ENCODE measurements at places on chromosomes 16 and 17.

- no peak for DNase-seq
Measured at GRCh38 chr16:84595052-84595481, 22.8 kb downstream of the COTL1 start.

DNA sequence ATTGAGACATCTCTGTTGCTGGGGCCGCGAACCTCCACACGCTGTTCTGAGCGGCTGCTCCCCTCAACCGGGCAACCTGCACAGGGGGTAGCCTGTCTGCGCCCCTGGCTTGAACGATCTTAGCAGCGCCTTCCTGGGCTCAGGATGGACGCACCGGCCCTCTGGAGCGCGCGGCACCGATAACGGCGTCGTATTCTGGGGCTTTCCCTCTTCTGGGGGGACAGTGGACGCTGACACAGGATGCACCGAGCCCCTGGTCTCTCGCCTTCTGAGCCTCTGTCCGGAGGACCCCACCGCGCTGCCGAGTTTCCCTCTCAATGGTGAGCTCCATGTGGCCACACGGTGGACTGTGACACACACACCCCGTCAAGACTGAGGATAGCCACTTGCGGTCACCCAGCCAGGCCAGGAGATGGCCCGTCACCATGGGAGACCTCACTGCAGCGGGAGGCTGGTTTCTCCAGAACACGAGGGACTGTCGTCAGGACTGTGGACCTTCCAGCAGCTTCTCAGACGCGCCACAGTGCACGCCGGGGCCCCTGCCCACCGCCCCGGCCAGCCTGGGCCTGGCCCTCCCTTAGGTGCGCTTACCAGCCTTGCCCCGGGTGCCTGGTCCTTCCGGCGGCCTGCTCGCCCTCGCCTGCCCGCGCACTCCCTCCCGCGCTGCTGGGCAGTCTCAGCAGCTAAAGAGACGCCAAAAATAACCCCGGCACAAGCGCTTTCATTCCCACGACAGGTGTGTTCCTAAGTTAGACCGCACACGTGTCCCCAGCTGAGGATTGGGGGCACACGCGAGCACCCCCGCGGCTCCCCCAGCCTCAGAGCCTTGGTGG lies 30.0 kb upstream of the PABPN1L start:
- DNase-seq: no peak

GRCh38 chr17:8555062-8555461 lies 75.5 kb downstream of the MYH10 start:
- DNase-seq: no peak

GRCh38 chr16:30066761-30067583 lies 1.4 kb downstream of the ALDOA start:
- no peak for DNase-seq

DNA sequence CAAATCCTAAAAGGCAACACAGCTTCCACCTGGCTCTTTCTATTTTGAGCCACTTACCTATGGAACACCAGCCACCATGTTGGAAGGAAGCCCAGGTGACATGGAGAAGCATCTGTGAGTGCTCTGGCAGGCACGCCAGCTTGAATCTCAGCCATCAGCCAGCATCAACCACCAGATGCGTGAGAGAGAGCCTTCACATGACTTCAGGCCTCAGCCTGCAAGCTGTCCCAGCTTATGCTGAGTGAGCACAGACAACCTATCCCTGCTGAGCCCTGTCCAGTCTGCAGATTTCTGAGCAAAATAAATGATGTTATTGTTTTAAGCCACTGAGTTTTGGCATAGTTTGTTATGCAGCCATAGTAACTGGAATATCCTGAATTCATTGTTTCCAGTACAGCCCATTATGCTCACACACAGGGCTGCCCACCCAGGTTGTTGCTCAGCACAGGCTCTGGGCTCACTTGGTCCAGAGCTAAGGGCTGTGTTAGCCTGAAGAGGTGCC lies 35.1 kb downstream of the TMEM238L start:
- DNase-seq: no peak

DNA sequence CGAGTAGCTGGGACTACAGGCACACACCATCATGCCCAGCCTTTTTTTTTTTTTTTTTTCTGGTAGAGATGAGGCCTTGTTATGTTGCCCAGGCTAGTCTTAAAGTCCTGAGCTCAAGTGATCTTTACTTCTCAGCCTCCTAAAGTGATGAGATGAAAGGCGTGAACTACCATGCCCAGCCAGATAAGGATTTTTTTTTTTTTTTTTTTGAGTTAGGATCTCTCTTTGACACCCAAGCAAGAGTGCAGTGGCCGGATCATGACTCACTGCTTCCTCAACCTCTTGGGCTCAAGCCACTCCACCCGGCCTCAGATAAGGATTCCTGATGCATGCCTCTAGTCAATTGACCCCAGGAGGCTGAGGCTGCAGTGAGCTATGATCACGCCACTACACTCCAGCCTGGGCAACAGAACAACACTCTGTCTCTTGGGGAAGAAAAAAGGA lies 11.2 kb upstream of the PLEKHG4 start:
- no peak for DNase-seq

DNA sequence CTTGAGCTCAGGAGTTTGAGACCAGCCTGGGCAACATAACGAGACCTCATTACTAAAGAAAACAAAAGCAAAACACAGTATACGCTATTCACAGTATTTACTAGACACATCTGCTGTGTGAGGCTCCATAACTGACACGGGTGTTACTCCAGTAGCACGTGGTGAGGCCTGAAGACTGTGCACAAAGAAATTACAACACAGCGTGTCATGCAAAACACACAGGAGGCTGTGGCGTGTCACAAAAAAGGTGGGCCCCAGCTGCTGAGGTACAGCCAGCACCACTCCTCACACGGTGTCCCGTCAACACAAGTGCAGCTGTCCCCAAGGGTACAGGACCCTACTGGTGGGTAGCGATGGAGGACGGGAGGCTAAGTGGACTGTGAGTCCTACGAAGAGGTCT lies 2.7 kb downstream of the CYBC1 start:
- DNase-seq: no peak

GRCh38 chr16:19486750-19487325 lies 35.1 kb downstream of the GDE1 start:
- DNase-seq: no peak

DNA sequence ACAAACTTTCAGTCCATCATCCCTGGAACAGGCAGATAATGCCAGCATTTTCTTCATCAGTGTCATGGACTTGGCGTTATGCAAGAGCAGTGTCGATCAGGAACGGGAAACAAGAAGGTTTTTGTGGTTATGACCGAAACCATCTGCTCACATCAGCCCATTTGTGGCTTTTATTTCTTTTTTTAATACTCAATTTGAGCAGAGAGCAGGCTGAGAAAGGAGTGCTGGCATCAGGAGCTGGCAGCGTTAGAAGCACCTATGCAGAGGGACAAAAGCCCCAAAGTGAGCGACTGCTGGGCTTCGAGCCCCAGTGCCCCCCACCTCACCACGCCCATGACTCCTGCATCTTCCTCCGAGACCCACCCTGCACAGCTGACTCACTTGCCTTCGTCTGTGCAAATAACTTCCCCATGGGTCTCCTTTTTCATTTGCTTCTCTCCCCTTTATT lies 16.2 kb upstream of the CD300E start:
- no peak for DNase-seq

DNA sequence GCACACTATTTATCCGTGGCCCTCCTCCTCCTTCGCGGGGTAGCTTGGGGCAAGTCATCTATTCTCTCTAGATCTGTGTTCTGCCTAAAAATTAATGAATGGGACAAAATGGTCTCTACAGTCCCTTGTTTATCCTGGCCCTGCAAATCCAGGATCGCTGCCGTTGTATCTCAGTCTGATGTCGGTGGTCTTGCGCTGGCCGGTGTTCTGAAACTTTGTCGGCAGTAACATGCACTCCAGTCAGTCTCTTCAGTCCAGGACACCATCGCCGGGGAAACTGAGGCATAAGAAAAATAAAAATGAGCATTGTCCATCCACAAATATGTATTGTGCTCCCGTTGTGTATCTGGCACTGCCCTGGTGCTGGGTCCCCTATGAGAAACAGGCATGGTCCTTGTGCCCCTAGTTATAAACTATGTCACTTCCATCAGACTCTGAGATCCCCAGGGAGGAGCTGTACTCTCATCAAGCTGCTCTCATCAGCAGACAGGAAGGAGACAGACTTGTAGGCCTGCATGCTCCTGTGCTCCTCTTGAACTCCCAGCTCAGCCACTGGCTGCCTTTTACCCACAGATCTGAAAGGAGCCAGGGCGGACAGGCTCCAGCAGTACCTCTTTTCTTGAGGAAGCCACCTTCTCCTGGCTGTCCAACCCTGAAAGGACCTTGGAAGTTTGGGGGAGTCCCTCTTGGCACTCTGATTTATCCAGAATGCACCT lies 13.7 kb upstream of the CA4 start:
- no peak for DNase-seq

- DNase-seq: no peak
Measured at GRCh38 chr17:43874293-43874692, 27.3 kb downstream of the CD300LG start.

- DNase-seq: no peak
Measured at GRCh38 chr17:74201250-74201649, 2.2 kb upstream of the RPL38 start.

DNA sequence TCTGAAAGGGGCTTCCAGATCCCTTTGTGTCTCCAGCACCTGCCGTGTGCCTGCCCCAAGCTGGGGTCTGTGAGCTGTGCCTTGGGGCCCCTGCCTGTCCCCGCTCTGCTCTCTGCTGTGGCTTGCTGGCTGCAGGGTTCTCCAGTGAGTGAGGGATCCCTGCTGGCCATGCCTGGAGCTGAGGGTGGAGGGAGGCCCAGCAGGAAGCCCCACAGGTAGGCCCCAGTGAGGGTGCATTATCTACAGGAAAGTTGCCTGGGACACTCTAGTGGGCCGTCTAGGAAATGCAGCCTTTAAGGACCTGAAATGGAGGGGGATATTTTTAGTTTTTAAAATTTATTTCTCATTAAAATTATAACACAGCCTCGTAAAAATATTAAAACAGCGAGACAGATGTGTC lies 50.9 kb downstream of the JPH3 start:
- no peak for DNase-seq

DNA sequence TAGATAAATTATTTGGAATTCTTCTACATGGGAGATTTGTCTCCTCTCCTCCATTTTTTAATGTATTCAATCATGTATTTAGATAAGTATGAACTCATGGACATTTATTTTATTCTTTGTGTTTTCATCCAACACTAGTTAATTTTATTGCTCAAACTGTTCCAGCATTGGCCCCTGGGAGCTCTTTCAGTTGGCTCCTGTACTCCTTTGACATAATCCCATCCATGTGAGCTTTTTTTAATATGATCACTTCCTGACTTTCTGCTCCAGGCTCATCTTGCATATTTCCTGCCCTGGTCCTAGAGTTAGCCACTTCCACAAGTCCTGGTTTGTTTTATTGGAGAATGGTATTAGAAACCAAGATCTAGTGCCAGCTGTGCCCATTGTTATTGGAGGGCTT lies 419.0 kb upstream of the CDH11 start:
- no peak for DNase-seq

DNA sequence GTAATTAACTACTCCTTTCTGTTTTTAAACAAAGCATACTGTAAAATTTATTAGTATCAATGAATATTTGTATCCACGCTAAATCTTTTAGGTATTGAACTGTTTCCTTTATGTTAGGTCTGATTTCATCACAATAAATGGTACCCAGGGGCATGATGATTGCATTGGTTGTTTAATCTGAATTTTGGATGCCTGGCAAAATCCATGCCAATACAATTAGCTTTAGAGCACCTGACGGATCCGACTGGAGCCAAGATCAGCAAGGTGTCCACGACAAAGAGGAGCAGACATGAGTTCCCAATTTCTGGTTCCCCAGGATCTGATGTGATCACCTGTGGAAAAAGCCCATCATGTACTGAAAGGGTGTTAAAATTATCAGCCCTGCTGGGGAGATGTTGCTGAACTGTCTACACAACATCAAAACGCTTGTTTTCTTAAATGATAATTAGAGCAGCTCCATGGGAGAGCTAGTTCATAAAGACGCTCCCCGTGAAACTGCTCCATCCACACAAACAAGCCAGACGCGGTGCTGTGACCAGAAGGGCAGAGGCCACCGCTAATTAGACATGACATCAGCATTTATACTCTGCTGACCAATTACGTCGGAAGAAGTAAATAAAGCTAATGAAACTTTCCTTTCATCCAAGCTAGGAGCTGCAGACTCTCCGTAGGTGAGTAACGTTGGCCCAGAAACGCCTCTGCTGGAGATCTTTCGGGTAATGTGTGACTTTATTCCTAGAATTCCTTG lies 151.7 kb downstream of the CPPED1 start:
- DNase-seq: no peak

- no peak for DNase-seq
Measured at GRCh38 chr17:73612031-73612472, 32.2 kb downstream of the SDK2 start.

- DNase-seq: no peak
Measured at GRCh38 chr17:28956112-28956511, 4.8 kb upstream of the PHF12 start.

- no peak for DNase-seq
Measured at GRCh38 chr16:23948949-23949411, 113.2 kb downstream of the PRKCB start.

- no peak for DNase-seq
Measured at GRCh38 chr16:85605051-85605911, 7.8 kb upstream of the GSE1 start.

GRCh38 chr16:72068930-72069329 lies 5.9 kb downstream of the HPR start:
- DNase-seq: no peak
